ENCODE measurements at places on chromosomes 2 and 18.

DNA sequence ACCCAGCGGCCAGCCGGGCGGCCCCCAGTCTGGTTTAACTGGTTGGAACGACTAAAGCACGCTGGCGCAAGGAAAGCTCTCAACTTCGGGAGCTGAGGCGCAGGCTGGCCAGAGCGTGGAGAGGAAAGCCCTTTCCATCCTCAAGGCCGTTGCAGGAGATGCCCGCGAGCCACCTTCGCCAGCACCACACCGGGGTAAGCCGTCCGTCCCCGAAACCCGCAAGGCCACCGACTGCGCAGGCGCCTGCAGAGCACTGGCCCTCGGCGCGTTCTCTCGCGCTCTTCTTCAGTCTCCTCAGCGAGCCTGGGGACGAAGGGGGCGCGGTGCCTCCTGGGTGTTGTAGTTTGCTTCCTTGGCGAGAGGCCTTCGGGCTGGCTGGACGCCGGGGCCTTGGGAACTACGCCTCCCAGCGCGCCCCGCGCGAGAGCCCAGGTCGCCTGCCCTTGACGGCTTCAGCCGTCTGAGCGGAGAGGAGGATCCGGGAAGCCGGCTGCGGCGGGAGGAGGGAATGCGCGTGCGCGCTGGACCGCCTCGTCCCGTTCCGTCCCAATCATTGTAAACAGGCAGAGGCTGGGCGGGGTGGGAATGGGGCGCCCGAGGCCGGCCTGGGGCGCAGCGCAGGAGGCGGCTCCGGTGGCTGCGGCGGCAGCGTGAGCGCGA lies at the start of gene RALBP1:
Gene RALBP1 (plus strand): TSS at position 531 of the 660 bp plus-strand sequence. CDS start 37,533 bp downstream, outside the sequence.
- peak; percentile 99 for DNase-seq

- peak; percentile 57 for DNase-seq
These were observed 43.1 kb upstream of the PTH2R start for GRCh38 chr2:208363485-208363884.

DNA sequence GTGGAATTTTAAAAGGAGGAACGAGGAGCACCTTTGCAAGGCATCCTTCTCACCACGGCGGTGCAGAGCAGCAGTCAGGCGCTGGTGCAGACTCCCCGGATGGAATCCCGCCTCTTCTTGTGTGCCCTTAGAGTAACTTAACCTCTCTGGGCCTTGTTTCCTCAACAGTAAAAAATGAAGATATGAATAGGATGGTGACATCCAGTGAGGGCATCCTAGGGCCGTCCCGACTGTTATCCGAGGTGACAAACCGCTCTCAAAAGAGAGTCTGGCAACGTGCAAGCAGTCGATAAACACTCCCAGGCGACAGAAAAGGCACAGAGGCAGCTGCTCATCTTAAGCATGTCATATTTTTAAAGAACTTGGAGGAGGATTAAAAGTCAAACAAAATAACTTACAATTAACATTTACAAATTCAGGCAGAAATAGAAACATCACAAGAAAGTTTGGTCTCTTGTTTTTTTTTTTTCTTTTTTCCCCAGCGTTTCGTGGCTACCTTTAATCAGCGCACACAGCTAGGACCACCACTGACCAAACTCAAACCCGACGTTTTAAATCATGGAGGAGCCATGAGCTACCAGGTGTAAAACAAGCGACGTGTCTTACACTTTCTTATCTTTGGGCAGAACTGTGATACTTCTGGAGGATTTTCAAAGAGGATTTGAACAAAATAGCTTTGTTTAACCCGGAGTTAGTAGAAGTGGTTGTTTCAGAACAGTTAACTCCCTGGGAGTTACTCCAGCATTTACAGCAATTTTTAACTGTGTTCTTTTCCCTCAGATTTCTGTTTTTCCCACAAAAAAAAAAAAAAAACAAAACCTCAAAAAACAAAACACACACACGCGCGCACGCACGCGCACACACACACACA lies 2.1 kb downstream of the MBP start:
- peak; percentile 91 for DNase-seq

- DNase-seq: no peak
These were observed 54.6 kb downstream of the PIKFYVE start for GRCh38 chr2:208320686-208321085.

DNA sequence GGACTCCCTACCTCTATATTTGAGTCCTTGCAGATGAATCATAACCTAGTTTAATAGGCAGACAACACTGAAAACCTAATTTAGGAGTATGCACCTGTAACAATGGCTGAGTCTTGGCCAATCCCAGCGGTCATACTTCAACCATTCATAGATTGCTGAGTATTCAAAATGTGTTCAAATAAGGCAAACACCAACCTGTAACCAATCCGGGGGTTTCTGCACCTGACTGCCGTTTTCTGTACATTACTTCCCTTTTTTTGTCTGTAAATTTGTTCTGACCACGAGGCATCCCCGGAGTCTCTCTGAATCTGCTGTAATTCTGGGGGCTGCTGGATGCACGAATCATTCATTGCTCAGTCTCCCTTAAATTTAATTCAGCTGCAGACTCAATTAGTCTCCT lies 338.6 kb downstream of the STK39 start:
- DNase-seq: no peak

Data from hematopoietic multipotent progenitor cell treated with erythropoietin and hydrocortisone succinate and interleukin-3 and kit ligand, for 8 days (in vitro differentiated cells).